ENCODE measurements at places on chromosomes 4 and X.

DNA sequence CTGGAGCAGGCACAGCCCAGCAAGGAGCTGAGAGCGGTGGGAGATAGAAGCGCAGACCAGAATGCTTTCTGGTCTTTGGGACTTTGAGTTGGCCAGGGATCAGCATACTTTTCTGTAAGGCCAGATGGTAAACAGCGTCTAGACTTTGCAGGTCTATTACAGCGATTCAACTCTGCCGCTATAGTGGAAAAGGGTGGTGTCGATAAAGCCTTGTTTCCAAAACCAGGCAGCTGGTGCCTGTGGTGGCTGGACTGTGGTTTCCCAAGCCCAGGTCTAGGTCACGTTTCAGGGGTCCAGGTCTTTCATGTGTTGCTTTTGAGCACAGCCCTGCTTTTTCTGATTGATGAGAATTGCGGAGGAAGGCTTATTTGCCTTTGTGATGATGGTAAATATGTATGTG, 40.1 kb downstream of the HTT-AS start:
- no peak for DNase-seq

DNA sequence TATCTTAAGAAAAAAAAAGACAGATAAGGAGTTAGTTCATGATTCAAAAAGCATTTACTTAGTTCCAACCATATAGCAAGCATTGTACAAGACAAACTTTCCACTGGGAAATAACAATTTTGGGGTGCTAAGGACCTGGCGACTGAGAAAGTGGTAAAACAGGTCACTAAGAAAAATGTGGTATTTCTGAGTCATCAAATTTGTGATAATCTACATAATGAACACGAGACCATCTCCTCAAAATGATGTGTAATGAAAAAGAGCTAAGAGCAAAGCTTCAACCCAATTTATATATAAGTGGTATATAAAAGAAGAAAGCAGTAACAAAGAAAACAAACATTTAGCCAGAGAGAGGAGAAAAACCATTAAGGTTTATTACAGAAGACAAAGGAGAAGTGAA, 72.3 kb downstream of the FBXW7 start:
- DNase-seq, result no peak

- no peak for DNase-seq
Measured at GRCh38 chr4:32909736-32910135, 2189.6 kb downstream of the PCDH7 start.

GRCh38 chr4:1241466-1241935, 7.4 kb downstream of the CTBP1 start:
- DNase-seq, result no peak

GRCh38 chrX:103791228-103791627, 14.6 kb downstream of the PLP1 start:
- no peak for DNase-seq

GRCh38 chr4:47065051-47065481, 33.7 kb downstream of the GABRB1 start:
- no peak for DNase-seq

All from stimulated activated CD4-positive, alpha-beta T cell treated with anti-CD3 and anti-CD28 coated beads, Interleukin-4, amount 100 ng/mL, for 1 hour (primary cell).